Stimulated activated CD8-positive, alpha-beta memory T cell treated with anti-CD3 and anti-CD28 coated beads, Interleukin-4, amount 100 ng/mL, for 1 hour (primary cell): ENCODE measurements at places on chromosomes 6 and 20.

- DNase-seq, result peak; percentile 21
These were observed 5.3 kb upstream of the FOXC1 start for GRCh38 chr6:1604158-1605003.

DNA sequence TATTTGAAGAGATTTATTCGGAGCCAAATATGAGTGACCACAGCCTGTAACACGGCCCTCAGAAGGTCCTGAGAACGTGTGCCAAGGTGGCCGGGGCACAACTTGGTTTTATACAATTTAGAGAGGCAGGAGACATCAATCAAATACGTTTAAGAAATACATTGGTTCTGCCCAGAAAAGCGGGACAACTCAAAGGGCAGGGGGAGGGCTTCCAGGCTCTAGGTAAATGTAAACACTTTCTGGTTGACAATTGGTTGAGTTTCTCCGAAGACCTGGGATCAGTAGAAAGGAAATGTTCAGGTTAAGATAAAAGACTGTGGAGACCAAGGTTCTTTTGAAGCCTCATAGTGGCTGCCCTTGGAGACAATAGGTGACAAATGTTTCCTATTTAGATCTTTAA is 18.9 kb upstream of the KIF25 start:
- no peak for DNase-seq

GRCh38 chr6:93940381-93940780 is 521.0 kb upstream of the EPHA7 start:
- no peak for DNase-seq

DNA sequence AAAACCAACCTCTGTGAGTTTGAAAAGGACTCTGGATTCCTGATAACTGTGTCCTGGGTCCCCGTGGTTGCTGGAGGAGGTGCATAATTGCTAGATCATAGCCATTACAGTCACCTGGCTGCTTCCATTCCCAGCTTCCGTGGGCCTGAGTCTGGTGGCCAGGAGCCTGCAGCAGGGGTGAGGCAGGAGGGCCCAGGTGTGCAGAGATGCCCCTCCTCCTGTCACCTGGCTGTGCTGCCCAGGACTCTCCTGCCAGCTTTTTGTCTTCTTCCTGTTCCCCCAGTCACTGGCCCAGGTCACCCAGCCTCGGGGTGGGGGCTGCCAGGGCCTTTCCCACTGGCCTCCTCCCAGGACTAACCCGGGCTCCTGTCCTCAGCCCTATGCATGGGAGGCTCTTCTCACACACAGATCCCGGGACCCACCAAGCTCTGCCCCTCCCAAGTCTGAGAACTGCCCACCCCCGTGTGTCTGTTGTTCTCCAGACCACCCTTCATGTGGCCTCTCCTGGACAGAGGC is 30.0 kb downstream of the RAET1L start:
- DNase-seq, result no peak

GRCh38 chr6:29641430-29642148 is 8.6 kb upstream of the GABBR1 start:
- DNase-seq, result no peak

DNA sequence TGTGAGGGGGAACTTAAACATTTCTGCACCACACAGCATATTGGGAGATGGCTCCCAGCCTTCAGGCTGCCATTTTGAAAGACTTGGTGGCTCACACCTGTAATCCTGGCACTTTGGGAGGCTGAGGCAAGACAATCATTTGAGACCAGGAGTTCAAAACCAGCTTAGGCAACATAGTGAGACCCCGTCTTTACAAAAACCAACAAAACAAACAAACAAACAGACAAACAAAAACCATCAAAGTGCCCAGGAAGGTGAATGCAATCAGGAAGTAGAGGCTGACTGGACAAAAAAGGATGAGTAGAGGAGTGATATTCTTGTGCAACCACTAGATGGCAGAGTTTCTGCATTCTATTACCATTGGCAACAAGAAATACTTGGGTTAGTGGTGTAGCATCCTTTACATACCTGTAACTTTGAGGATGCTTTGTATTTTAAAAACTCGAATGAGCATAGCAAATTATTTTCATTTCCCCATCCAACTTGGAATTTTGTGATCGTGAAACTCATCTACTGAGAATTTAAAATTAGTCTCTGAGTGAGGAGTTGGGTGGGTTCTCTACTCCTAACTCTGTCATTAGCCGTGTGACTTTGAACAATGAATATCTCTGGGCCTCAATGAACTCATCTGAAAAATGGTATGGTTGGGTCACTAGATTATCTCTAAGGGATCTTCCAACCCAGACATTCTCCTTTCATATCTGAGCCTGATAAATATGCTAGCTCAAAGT is 84.4 kb downstream of the CRYBG1 start:
- no peak for DNase-seq

DNA sequence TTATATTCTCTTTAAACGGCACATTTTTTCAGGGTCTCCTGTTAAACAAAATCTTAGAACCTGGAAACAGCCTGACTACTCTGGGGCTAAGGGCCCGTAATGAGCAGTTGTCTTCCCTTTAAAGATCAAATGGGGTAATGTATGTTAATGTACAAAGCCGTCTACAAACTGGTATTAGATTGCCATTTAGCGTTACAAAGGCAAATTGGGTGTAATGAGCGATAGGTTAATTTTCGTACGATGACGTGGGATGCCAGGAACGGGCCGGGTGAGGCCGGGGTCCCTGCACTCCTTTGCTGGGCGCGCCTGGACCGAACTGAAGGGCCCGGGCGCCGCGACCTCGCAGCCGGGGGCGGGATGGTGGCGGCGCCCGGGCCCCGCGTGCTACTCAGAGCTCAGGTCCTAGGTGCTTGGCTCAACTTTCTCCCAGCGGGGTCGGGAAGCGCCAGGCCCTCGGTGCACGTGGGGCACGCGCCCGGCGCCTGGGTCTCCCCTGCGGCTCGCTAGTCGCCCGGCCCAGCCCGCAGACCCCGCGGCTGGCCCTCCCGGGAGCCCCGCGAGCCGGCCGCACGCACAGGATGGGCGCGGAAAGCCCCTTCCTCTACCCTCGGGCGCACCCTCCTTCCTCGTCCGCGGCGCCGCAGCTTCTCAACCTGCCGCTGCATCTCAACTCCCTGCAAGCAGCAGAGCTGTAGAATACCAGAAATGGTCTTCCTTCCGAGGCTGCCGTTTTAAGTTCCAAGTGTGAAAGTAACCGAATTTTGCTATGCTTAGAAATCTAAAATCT is 5.9 kb downstream of the NKX2-4 start:
- no peak for DNase-seq

- no peak for DNase-seq
These were observed 53.7 kb downstream of the TOP1 start for GRCh38 chr20:41082306-41082705.

GRCh38 chr6:83849610-83850009 is 3.5 kb upstream of the RIPPLY2 start:
- no peak for DNase-seq

GRCh38 chr6:164184410-164184809 is 769.9 kb downstream of the QKI start:
- DNase-seq, result no peak

DNA sequence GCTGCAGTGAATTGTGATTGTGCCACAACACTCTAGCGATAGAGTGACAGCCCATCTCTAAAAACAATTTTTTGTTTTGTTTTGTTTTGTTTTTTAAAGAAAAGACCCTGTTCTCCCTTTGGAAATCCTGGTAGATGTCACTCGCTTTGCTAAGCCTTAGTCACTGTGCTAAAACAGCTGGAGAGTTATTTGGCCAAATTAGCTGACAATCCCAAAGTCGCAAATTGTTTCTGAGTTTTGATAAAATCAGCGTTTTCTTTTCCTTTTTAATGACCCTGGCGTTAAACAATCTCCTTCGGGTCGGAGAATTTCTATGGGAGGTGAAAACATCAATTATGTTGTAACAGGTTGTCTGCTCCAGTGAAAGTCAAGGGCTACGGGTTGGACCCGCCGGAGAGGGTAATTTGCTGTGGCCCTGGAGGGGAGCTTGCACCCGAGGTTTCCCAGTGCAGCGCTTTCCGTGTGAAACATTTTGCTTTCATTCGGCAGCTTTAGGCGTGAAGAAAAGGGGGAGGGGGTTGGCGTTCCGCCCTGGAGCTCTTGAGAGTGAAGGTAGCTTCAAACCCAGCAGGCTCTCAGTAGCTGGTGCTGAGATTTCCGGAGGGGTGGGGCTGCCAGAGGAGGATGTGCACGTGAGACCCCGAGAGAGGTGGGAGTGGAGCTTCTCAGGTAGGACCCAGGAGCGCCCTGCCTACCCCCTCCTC is 296.6 kb downstream of the PHACTR1 start:
- DNase-seq, result no peak

- no peak for DNase-seq
These were observed 56.1 kb downstream of the GJA1 start for GRCh38 chr6:121491576-121491975.

DNA sequence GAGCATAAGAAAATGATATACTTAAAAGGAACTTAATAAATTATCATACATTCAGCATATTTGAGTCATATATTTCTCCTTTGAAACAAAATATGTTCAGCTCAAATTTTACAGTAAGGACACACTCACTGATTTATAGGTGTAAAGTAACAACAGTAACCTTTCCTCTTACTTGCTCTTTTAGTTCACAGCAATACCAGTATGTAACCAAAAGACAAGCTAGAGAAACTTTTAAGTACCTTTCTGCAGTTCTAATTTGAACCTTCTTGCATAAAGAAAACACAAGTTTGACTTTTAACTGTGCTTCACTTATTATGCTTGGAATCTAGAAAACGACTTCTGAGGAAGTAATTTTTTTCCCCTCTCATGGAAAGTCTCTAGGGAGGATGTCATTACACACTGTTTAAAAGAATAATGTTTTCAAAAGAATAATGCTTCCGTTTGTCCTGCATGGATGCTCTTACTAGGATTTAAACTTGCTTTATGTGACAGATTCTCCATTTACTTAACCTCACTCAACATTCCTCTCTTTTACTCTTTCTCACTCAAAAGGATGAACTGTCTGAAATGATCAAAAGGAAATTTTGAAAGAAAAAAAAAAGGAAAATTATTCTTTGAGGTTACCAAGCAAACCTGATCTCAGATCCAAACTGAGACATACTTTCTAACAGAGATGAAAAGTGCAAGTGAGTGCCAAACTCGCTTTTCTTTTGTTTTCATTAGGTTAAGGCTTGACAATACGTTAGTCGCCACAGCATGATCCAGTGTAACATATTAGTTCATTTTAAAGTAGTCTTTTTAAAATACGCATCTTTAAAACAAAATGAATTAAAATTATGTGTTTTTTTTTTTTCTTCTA is 22.4 kb upstream of the CALHM6 start:
- no peak for DNase-seq

DNA sequence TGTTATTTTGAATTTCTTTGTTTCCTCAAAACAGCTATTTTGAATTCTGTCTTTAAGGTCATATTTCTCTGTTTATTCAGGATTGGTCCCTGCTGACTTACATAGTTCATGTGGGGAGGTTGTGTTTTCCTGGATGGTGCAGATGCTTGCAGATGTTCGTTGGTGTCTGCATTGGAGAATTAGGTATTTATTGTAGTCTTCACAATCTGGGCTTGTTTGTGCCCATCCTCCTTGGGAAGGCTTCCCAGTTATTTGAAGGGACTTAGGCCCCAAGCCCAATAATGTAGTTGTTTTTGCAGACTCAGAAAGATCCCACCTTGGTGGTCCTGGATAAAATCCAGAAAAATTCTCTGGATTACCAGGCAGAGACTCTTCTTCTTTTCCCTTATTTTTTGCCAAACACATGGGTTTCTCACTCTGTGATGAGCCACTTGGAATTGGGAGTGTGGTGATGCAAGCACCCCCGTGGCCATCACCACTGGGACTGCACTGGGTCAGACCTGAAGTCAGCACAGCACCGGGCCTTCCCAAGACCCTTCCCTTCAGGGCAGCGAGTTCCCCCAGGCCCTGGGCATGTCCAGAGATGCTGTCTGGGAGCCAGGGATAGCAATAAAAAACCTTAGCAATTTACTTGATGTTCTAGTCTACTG is 81.6 kb upstream of the EZR start:
- DNase-seq, result no peak

GRCh38 chr6:52571099-52571755 is 5.6 kb downstream of the TRAM2 start:
- DNase-seq, result no peak

DNA sequence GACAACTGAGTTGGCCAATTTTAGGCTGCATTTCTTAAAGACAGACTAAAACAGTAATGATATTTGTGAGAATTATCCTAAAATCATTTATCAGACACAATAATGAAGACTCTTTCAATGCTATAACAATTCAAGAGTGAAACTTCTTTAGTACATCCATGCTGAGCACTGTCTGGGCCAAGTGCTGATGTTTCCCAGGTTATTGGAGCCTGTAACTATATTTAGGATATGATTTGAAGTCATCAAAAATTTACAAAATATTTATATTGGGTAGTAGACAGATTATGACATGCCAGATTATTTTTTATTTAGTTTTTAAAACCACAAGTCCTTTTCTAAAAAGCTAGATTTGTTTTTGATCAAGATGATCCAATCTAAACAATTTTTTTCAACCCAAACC is 45.1 kb downstream of the FHL5 start:
- DNase-seq, result no peak

GRCh38 chr6:158645064-158646022 is 800 bp upstream of the DYNLT1 start:
- no peak for DNase-seq

- DNase-seq, result no peak
These were observed 25.0 kb downstream of the MYH7B start for GRCh38 chr20:34980543-34981233.

DNA sequence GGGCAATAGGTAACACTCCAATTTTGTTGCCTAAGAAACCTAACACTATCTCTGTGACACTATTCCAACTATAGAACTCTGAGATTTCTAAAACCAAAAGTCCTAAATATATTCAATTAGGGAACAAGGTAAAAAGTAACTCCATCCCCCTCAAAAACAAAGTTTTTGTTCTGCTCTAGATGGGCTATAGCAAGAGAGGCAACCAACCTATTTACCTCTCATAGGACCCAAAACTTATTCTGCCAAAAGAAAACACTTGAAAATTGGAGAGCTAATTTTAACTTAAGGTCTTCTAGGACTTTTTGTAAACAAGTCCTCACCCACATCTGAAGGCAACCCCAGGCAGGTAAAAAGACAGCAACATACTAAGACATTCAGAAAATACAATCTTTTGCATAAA is 7.7 kb downstream of the RBM39 start:
- DNase-seq, result no peak

DNA sequence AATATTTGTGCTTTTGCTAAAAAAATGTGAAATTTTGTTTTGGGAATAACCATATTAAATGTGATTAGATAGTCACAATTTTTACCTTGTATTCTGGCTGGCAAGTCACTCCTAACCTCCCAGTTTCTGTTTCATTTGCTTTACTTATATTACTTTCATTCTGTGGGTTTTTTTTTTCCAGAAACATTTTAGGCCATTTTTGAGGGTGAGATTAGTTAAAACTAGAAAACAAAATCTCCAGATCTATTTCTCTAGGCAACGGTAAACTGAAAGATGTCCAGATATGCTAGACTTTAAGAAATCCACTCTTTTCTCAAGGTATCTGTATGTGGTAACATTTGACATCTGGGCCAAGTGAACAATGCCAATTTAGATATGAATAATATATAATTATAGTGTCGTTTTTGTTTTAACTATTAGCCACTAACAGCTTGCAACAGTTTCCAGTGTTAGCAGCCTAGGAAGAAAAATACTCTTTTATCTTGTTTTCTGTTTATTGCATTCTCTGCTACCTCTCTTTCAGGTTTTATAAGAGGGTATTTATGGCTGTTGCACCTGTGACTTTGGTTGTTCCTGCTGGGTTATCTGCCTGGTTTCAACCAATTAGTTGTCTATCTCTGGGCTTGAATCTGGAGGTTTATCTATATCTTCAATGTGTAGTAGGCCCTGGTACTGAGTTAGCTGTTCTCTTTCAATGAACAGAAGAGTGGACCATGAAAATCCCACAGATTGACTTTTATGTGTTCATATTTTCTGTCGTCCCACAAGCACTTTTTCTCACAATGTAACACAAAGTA is 260.9 kb downstream of the NKAIN2 start:
- DNase-seq, result no peak

GRCh38 chr6:135703621-135704020 is 147.9 kb upstream of the PDE7B start:
- DNase-seq, result no peak
